ENCODE measurements at places on chromosomes 3 and 15.

DNA sequence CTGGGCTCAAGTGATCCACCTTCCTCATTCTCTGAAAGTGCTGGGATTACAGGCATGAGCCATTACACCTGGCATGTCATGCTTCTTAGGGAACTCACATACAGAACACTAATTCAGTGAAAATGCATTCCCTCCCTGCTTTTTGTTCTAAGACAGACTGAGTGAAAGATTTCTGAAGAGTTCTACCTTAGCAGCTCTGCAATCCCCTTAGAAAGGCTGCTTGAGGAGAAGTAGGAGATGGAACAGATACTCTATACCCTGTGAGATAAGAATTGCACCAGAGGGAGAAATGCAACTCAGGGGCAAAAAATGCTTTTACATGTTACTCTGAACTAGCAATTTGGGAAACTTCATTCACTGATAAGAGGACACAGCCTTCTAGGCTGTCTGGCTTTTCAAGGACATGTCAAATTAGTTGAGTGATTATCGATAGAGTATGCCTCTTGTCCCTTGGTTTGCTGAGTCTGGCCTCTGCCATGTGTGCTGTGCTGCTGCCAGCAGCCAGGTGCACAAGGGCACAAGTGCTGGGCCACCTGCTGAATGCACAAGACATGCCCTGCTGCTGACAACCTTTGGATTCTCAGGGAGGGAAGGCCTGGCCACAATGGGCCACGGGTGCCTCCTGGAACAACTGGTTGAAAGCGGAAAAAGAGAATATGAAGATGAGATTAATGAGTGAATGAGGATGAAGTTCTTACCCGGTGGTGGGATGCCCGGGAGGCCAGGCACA, 17.8 kb downstream of the UQCC5 start:
- DNase-seq = no peak

- no peak for DNase-seq
These were observed 613.4 kb downstream of the NLGN1 start for GRCh38 chr3:174010907-174011306.

DNA sequence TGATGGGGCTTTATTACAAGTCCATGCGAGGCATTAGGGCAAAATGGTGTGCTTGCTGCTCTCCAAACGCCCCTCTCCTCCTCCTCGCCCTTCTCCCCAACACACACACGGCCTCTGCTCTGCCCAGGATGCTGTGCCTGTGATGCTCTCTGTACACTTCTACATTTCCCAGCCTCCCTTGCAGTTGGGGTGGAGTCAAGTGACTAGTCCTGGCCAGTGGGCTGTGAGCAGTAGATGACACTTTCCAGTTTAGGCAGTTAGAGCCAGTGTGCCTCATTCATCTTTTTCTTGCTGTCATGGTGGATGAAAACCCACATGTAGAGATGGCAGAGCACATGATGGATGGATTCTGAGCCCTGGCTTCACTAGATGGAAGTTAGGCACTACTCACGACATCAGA, 5.4 kb downstream of the TRH start:
- DNase-seq = no peak

DNA sequence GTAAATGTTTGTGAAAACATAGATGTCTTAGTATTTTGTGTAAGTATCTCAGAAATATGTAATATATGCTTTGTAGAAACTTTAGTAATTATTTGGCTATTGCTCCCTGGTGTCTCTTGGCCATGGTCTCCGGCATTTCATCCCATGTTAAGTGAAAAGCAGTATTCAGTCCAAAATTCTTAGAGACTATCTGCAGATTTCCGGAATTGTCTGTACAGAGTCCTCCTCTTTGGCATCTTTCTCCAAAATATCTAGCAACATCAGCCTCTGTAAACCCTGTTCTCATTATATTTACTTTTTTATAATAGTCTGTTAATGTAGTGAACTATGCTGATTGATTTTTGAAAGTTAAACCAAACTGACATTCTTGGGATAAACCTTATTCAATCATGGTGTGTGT, 352.7 kb downstream of the ARPP21 start:
- no peak for DNase-seq

- DNase-seq = no peak
These were observed 213.7 kb downstream of the PDCD6IP start for GRCh38 chr3:34012102-34012461.

DNA sequence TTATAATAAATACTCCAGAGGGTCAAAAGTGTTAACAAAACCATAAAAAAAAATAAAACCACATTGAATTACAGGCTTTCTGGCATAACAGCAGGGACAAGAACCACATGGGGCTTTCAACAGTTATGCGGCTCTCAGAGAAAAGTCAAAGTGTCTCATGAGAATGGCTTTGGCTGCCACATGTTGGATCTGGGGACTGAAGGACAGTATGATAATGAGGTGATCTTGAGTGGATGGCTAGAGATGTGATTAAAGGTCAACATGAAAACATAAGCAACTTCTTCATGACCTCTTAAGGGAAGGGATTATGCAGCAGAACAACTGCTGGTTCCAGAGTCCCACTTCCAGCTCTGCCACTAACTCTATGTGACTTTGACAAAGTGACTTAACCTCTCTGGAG, 5.2 kb downstream of the RAB27A start:
- no peak for DNase-seq

DNA sequence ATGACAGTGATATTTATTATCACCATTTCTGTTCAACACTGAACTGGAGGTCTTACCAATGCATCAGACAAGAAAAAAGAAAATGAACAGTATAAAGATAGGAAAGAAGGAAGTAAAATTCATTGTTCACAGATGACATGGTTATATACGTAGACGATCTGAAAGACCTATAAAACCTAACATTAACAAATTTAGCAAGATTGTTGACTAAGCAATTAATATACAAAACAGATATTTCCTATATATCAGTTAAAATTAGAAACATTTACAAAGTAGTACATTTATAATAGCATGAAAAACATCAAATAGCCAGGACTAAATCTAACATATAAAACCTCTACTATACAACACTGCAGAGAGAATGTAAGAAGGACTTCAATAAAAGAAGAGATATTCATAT, 92.8 kb upstream of the MELTF start:
- no peak for DNase-seq

DNA sequence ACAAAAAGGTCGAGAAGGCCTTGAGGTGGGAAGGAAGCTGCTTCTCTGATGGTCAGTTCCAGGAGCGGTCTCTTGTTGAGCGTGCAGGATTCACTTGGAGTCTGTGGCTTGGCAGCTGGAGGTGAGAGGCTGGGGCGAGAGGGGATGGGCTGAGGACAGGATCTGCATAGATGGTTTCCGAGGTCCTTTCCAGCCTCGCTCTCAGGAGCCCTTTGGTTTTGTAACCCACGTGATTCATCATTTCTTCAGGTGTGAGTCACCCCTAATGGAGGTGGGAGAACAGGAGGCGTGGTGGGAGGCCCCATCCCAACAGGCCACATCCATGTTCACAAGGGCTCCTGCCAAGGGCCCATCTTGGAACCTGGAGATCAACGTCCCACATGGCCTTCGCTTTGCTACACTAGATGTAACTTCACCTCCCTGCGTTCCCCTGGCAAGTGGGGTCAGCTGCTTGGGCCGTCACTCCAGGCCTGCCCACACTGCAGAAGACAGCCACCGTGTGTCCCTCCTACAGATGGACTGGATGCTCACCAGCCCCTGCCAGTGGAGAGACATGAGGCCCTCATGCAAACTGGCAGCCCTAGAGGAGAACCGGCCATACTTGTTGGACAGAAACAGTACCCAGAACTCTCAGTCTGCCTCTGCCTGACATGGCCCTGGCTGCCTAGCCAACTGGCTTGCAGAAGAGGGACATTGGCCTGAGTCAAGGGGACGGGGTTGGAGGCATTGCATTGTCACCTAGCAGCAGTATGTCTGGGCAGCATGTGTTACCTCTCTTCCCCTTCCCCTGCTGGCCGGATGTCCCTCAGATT, 1.6 kb upstream of the PCSK6 start:
- no peak for DNase-seq

GRCh38 chr3:15989419-15989818, 185.1 kb upstream of the GALNT15 start:
- DNase-seq = no peak

GRCh38 chr15:75468913-75469598, 17.6 kb upstream of the SIN3A start:
- DNase-seq = no peak

- no peak for DNase-seq
These were observed 22.5 kb downstream of the TTC21A start for GRCh38 chr3:39130026-39130425.

DNA sequence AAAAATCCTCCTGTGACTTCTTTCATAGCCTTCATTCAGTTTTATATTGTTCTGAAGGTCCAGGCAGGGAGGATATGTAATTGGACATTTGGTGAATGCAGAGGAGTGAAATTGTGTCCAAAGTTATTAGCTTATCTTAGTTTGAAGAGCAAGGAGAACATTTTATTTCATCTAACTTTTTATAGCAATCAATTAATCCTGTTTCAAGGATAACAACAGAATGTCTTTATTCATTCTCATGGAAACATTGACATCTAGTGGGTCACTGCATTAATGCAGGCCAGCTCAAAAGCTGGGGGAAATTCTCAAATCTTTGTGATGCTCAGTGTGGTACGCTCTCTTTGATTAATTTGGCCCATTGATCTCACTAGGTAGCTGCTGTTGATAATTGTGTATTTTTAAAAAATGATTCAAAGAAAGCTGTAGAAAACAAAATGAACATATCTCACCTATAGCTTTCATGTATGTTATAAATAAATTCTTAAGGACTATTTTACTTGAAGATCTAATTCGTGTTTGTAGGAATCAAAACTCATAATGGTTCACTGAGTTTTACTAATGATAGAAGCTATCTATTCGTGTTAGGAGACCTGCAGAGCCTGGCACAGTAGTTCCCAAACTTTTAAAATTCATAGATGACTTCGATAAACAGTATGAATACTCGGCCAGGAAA, 150.8 kb upstream of the KCNMB2 start:
- DNase-seq = no peak

GRCh38 chr3:2535206-2535605, 436.5 kb downstream of the CNTN4 start:
- DNase-seq = no peak

- DNase-seq = no peak
These were observed 19.5 kb downstream of the BCL6 start for GRCh38 chr3:187725653-187726370.

DNA sequence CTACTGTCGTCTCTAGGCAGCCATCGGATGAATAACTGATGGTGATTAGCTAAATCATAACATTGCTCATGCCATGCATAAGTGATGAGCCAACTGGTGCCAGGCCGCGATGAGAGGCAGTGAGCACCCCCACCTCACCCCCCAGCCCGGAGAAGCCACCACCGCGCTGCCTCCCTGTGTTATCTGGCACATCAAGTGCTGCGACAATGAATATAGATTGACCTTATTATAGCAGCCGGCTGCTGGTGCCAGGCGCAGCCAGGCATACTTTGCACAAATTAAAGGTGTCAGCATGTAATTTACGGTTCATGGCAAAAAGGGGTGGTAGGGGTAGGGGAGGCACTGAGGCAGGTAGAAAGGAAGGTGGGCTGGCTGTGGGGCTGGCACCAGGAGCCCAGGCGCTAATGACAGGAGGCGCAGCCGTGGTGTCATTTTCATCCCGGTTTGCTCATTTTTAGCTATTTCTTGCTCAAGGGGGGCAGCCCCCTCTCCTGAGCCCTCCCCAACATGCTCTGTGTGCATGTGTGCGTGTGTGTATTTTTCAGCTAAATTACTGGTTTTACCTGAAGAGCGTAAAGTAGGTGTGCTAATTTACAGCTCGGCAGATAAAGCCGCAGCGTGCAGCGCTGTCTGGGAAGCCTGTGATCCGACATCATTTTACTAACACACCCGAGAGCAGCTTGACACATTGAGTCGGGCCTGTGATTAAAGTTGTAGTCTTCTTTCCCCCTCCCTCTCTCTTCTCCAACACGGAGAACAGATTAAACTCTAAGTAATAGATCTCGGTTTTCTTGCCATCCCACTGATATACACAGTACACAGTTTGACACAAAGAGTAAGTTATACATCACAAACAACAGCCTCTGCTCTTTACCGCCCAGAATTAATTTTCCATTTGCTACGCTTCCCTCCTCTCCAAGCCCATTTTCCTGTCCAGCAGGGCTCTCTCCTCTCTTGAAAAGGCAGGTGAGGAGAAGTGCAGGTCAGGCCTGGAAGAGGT, 212.3 kb downstream of the RPLP1 start:
- no peak for DNase-seq

- DNase-seq = peak; percentile 77
These were observed 163.3 kb downstream of the AKAP13 start for GRCh38 chr15:85543741-85544155.

DNA sequence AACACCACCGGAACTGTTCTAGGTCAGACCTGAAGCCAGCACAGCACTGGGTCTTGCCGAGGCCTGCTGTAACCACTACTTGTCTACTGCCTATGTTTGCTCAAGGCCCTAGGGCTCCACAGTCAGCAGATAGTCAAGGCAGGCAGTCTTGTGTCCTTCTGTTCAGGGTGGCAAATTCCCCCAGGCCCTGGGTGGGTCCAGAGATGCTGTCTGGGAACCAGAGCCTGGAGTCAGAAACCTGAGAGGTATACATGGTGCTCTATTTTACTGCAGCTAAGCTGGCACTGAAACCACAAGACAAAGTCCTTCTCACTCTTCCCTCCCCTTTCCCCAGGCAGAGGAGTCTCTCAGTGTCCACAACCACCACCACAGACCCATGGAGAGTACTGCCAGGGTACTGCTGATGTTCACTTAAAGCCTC, 89.9 kb downstream of the BBX start:
- DNase-seq = no peak

DNA sequence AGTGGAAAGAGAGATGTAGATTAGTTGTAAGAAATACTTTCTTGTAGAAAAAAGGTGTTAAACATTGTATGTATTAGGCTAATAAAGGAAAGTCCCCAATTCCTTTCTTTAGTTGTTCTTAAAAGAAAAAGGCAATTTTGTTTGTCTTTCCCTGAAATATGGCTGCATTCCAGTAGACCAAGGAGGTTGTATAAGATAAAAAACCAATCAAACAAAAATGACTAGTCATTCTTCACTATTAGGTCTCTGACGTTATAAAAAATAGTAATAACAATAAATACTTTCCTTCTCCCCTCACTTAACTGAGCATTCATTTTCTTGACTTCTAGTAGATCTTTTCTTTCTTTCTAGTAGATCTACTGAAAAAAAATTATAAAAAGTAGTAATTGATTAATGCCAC, 8.6 kb upstream of the PPM1L start:
- no peak for DNase-seq

DNA sequence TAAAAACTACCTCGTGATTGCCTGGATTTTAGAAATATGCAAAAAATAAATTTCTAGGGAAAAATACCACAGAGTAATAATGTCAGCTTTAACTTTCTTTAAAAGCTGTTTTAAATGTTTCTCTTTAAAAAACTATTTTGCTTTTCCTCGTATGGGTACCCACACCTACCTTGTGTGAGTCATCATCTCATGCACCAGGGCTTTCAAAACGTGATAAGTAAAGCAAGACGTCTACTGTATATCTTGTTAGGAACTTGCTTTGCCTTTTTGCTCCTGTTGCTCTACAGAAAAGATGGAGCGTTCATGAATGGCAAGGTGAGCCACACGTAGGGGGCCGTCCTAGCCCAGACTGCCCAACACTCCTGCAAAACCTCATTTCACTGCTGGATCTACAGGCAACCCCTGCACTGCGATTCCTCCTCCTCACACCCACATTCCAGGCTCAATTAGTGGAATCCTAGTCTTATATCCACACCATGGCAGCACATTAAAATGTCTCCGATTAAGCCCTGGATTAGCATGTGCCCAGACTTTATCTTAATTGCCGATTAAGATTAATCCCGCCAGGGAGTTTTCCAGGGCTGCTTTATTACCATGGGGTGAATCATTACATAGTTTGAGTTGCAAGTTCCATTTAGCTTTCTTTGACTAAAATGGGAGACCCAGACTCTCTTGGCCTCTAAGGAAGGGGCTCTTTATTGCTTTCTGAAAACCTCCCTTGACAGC, 293.6 kb upstream of the ICE2 start:
- DNase-seq = no peak
